CD4-positive, alpha-beta T cell (primary cell): ENCODE measurements at places on chromosomes 5 and 9.

DNA sequence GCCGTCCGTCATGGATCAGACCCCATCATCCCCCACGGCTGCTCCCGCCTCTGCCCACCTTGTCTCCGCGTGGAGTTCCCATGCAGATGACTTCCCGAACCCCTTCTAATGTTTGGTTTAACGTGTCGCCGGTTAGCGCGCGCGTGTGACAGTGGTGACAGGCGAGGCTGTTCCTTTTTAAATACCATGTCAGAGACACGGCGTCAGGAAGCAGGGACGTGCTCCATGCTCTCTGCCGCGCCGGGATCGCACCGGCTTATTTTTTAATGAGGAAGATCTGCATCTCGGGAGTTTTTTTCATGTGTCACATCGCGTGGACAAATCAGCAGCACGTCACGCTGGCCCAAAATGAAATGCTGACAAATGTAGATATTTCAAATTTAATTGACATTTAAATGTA is 35.9 kb downstream of the CRB2 start:
- DNase-seq = no peak

DNA sequence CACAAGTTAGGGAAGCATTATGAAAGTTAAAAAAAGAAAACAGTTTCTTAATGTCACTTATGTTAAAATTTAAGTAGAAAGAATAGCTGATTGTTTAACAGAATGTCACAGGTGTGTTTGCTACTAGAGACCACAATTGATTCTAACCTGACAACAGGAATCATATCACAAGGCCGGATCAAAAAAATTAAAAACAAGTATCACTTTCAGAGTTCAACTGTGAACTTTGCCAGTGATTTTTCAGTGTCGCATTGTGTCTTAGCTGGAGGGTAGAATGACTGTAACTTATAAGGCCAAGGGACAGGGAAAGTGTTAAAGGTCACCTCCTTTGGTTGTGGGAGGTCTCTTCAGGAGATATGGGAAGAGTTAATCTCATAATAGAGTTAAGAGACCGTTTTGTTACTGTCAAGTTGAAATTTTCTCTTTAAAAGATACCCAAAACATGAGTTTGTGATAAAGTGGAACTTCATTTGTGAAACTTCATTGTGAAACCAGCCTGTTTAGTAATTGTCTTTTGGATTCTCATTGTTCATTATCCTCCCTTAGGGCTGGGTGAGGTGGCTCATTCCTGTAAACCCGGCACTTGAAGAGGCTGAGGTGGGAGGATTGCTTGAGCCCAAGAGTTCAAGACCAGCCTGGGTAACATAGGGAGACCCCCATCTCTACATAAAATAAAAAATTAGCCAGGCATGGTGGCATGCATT is 40.9 kb downstream of the CPEB4 start:
- DNase-seq = no peak

- DNase-seq = no peak
Observed at GRCh38 chr9:131693651-131694597, 46.0 kb downstream of the RAPGEF1 start.

DNA sequence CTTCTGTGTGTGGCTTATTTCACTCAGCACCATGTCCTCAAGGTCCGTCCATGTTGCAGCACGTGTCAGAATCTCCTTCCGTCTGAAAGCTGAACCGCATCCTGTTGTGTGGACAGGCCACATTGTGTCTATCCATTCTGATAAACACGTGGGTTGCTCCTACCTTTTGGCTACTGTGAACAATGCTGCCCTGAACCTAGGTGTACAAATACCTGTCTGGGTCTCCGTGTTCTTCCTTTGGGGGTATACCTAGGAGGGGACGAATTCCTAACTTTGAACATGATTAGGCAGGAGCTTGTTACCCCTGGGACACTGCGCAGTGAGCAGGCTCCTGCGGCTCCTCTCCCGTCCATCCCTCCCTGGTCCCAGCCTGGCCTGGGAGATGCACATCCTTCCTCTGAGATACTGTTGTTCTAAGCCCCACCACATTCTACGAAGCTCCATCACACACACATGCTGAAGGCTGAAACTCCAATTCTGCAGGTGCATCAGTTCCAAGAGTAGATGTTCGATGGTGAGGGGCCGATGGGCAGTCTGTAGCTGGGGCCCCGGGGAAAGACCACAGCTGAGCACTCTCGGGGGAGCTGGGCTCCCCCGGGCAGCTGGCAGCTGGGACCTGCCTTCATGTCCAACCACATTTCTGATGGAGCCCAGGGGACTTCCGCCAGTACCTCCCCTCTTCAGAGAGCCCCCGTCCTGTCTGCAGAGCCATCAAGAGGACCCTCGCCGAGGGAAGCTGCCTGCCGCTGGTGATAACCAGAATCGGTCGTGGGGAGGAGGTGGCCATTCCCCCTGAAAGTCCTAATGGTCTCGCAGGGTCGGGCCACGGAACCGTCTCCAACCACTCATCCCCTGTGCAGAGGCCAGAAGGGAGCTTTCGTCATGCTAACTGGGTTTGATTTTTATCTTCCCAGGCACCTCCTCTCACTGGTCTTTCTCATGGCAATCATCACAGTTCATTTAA is 120.9 kb downstream of the COL23A1 start:
- no peak for DNase-seq

DNA sequence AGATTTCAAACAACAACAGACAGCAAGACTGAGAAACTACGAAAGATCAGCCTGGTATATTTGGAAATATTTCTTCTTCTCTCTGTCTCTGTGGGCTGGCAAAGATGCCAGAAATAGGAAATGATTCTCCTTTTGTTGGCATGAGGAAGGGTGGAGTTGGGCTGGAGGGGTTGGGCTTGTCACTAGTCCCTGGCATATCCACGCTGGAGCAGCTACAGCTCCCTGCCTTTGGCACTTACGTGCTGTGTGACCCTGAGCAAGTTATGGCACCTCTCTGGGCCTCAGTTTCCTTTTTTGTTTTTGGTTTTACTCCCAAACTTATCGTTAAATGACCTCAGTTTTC is 354 bp upstream of the KCNMB1 start:
- DNase-seq = no peak

DNA sequence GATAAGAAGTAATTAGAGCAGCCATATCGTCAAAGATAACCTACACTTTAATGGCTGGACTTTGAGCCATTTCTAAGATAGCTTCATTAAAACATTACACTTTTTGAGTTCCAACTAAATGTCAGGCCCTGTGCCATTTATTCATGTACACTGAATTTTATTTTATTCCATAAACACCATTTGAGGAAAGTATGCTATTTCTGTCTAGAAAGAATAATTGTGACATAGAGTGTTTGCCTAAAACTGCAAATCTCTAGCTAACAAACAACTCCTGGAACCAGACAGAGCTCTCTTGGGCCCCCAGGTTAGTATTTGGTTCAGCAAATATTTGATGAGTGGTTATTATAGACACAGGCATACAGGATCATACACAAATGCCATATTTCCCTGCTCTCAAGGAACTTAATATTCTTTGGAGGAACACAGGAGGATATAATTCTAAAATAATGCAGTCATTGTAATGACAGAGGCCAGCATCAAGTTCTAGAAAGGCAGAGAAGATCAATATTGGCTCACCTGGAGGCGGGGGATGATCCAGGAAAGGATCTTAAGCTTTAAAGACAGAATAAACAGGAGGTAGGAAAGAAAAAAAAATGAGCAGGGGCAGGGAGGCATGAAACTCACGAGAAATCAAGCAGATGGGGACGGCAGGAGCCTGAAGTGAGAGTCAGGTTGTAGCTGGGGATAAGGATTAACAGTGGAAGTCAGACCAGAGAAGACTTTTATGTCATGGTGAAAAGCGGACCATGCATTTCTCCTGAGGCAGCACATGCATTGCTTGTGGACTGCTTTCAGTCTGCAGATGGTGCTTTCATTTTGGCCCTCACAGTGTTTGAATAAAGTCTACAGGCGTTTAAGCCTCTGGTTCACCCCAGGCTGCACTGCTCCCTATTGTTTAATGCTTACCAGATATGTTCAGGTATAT is 127.7 kb downstream of the GCNT1 start:
- DNase-seq = no peak

- DNase-seq = no peak
Observed at GRCh38 chr9:91285729-91286353, 75.9 kb downstream of the AUH start.

- no peak for DNase-seq
Observed at GRCh38 chr9:74391816-74392215, 105.3 kb upstream of the RORB start.

DNA sequence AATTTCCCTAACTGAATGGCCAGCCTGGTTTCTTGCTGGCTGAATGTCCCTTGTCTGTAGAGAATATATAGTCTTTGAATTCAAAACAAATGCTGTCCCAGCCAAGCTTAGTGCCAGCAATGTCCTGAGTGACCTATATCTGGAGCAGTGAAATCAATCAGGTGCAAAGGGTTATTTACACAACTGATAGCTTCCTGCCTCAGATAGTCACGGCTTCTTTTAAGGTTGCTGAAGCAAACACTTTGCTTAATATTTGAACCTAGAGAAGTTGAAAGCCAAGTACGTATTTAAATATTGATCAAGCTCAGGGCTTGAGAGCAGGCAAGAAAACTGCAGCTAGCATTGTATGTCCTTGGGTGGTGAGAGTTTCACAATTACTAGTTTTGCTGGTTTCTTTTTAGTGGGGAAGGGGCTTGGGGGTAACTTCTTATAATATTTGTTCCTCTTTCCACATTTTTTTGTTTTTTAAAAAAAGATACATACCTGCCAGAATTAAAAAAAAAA is 2.0 kb upstream of the ARHGEF28 start:
- no peak for DNase-seq

DNA sequence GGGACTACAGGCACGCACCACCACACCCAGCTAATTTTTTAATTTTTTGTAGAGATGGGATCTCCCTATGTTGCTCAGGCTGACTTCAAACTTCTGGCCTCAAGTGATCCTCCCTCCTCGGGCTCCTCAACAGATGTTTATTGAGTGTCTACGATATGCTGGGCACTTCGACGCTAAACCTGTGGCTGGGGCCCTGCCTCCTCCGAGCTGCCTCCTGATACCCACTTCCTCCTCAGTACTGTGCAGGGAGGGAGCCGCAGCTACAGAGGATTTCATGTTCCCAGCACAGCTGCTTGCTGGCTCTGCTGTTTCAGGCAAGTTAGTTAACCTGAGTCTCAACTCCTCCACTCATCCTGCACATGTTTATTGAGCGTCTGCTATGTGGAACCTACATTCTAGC is 9.6 kb downstream of the AIF1L start:
- no peak for DNase-seq

- no peak for DNase-seq
Observed at GRCh38 chr5:79536193-79536906, 22.4 kb upstream of the HOMER1 start.

DNA sequence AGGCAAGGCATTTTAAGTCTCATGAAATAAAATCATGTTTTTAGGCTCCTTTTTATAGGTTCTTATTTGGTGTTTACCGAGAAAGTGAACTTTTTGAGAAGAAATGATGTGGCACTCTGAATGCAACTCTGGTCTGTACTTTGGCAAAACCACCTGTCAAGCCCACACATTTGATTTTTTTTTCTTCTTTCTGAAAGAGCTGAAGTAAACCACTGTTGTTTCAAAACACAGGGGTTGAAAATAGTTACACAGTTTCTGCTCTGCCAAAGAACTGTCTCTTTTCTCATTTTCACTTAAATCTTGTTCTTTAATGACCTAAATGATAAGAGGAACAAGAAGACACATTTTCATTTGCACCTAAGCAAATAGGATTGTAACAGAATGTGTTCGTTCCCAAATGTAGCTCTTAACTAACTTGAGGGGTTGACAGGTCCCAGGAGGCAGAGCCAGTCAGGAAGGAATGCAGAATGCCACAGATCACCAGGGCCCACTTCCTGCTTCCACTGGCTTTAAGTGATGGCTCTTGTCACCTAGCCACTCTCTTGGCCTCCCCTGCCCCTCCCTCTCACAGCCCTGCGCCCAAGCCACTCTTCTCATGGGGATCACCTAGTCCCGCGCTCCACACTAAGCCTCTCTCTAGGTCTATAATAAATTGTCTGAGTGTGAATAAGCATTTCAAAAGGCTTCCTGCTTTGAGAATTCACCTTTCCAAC is 47.3 kb downstream of the MED27 start:
- DNase-seq = no peak

DNA sequence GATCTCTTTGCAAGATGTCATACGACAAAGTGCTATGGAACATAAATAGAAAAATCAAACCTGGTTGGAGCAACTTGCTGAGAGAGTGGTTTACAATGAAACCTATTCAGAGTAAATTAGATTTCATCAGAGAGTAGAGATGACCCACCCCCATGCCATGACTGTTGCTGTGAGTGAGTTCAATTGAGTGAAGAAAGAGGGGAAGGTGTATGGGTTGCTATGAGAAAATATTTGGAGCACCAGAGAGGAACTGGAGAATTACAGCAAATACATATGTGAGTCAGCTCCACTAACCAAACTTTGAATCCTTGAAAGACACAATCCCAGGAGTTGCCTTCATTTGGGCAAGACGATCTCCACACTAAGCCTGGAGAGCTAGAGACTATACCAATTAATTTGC is 217.2 kb downstream of the RFX3 start:
- no peak for DNase-seq
